ENCODE measurements at places on chromosomes 6 and 20. TPM values are rescaled to one million over a fixed set of nuclear protein-coding genes. Genes with fewer than 3 reads are reported as not detected.

KIZ gene
- total RNA-seq = 17.8 TPM

POM121L2 gene
- not detected for total RNA-seq

LY6G5C gene
- total RNA-seq = 1.6 TPM

RBPJL gene
- total RNA-seq = not detected

AVP gene
- not detected for total RNA-seq

OR2B6 gene
- total RNA-seq = not detected
